ENCODE measurements at places on chromosomes 2 and 18. TPM values are rescaled to one million over a fixed set of nuclear protein-coding genes. Genes with fewer than 3 reads are reported as not detected.

SLC38A11 gene
- not detected for total RNA-seq

ESPNL gene
- total RNA-seq, result 0.41 TPM

KCNK3 gene
- total RNA-seq, result 0.60 TPM

ANXA4 gene
- total RNA-seq, result 29.4 TPM

CIB4 gene
- total RNA-seq, result not detected

MPP4 gene
- 15.0 TPM for total RNA-seq

TMEM163 gene
- 0.42 TPM for total RNA-seq

HOXD12 gene
- total RNA-seq, result 0.60 TPM

CDH2 gene
- total RNA-seq, result 37.7 TPM

DQX1 gene
- total RNA-seq, result not detected

PROKR1 gene
- total RNA-seq, result not detected

REG3G gene
- 1.1 TPM for total RNA-seq

ERFE gene
- total RNA-seq, result 14.8 TPM

PROC gene
- not detected for total RNA-seq

STK25 gene
- total RNA-seq, result 91.4 TPM

APCDD1 gene
- total RNA-seq, result not detected

MBD2 gene
- total RNA-seq, result 13.9 TPM

AGXT gene
- total RNA-seq, result not detected

POTEI gene
- 2.8 TPM for total RNA-seq

PLGLB1 gene
- 0.13 TPM for total RNA-seq

RUFY4 gene
- total RNA-seq, result not detected

KCNG3 gene
- 0.24 TPM for total RNA-seq

INO80D gene
- total RNA-seq, result 4.0 TPM

NTSR2 gene
- total RNA-seq, result not detected

ADD2 gene
- 20.1 TPM for total RNA-seq

CYBRD1 gene
- total RNA-seq, result 10.3 TPM

ICOS gene
- not detected for total RNA-seq

C2orf80 gene
- total RNA-seq, result not detected

SH3BP4 gene
- 20.3 TPM for total RNA-seq

GRHL1 gene
- total RNA-seq, result 0.30 TPM

REG1A gene
- total RNA-seq, result not detected

HOXD1 gene
- total RNA-seq, result 0.08 TPM

All from A375 (cell line).